ENCODE measurements at places on chromosomes 2 and 18.

- no peak for DNase-seq
Measured at GRCh38 chr2:32732120-32732519, 104.3 kb downstream of the TTC27 start.

- DNase-seq, result no peak
Measured at GRCh38 chr2:98908931-98909316, 27.1 kb downstream of the CRACDL start.

- no peak for DNase-seq
Measured at GRCh38 chr2:150295544-150295943, 191.9 kb downstream of the RND3 start.

DNA sequence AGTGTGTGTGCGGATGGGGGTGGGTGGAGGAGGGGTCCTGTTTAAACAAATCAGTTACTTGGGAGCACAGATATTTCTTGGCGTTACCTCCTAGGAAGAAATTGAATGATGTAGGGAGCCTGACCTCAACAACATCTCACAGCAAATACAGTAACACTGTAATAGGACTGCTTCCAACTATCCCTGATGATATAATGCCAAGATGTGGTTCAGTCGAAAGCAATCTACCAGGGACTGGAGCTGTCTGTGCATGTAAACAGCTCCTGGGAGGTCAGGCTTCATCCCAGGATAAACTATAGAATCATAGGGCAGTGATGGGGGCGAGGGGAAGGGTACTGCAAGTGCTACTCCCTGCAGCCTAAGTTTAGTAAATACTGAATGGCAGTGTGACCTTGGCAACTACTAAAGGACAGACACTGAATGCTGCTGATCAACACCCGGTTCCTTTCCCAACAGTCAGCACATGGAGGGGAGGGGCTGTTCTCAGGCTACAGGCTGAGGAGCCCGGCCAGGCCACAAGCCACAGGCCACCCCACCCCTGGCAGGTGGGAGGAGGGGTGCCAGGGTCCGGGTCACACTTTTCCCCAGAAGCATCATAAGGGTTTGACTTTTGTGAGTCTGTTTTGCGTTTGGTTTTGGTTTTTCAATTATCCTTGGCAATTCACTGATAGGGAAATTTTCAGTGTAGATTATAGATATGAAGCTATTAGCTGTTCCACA lies 85.3 kb upstream of the ZNF397 start:
- DNase-seq, result no peak

DNA sequence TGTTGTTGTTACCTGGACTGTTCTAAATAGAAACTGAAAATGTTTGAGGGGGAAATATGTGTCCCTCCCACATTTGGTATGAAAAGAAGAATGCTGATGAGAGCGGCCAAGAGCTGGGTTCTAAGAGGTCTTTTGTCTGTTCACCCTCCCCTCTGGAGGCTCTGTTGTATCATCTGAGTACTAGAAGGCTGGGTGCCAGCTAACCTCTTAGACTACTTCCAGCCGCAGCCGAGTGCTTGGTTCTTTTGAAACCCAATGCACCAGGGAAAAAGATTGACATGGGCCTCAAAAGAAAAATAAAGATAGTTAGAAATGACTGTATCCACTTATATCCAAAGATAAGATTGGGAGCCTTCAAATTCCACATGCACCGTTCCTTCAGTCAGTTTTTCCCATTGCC lies 255.9 kb downstream of the TXNL1 start:
- DNase-seq, result no peak

GRCh38 chr2:16189029-16189835 lies 248.9 kb downstream of the MYCN start:
- no peak for DNase-seq

DNA sequence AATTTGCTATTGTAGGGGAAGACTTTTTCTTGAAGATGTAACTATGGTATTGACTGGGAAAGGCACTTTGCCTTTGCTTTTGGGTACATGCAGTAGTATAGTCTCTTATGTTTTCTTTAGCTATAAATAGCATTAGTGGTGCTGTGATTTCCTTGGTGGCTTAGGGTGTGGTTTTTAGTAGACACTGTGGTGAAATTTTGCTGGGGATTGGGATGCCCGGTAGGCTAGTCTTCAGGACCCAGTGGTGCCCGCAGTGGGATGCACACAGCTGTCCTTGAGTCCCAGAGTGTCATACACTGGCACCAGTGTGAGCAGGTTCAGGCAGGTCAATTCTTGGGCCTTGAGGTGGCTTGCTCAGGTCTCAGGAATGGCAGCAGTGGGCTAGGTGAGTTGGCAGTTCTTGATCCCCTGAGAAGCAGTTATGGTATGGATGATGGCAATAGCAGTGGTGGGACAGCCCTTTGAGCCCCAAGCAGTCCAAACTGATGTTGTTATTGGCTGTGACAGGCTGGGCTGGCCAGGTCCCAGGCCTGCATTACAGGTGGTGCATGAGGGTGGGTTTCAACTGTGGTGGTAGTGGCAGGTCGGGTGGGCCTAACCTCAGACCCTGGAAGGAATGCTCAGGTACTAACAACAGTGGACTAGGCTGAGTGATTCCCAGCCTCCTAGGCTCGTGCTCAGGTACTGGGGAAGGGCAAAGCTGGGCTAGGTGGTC lies 124.3 kb downstream of the XRCC5 start:
- no peak for DNase-seq

DNA sequence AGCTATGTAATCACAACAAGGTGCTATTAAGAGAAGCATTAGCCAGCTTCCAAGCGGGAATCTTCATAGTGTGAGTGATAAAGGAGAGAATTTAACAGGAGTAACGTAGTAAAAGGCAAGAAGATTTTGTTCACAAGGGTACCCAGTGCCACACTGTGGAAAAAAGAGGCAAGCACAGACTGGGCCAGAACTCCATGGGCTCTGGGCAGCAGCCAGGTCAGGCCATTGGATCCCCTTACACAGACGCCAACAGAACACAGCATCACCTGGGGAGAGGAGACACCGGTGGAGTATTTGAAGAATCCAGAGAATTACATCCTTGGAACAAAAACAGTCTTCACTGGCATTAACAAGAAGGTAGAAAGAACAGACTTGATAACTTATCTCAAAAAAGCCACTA lies 21.2 kb downstream of the AMER3 start:
- DNase-seq, result no peak

DNA sequence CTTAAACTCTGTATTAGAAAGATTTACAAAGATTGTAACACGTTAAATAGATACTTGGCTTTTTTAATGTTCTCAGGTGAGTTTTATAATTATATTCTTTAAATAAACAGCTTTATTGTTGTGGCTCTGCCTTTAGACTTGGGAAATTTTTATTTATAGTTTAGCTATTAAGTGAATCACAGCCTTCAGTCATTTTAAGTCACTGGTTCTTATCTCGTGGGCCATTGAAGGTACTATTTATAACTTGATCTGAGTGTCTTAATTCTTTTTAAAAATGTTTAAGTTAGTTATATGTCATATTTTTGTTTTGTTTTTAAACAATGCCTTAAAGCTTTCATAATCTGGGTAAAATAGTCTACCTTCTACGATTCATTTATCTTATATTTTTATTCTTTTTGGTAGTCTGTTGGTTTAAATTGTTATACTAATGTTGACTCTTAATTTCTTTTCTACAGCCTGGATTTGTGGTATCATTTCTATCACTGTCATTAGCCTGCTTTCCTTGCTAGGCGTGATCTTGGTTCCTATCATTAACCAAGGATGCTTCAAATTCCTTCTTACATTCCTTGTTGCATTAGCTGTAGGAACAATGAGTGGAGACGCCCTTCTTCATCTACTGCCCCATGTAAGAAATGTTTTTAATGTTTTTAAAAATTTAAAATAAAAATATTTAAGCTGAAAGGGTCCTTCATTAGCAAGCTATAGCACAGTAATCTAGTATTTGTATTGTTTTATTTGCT lies 49.3 kb downstream of the SLC39A10 start:
- no peak for DNase-seq

- no peak for DNase-seq
Measured at GRCh38 chr2:126862730-126863129, 36.0 kb upstream of the TEX51 start.

DNA sequence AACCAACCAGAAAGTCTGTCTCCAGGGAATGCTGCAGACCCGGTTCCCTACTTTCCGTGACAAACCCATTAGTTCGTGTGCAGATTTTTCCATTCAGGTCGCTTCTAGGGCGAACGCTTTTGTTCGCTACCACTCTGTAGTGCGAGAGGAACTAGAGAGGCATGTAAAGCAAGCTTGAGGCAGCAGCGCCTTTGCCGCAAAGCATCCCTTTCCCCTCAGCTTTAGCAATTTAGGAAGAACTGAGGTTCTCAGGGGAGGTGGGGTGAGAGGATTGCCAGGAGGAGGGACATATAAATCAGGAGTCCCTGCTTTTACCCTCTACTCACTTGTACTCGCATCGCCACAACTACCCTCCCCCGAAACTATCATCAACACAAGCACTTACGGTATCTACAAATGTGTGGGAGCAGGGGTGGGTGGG lies 748 bp upstream of the ZNF804A start:
- DNase-seq, result peak; percentile 21

GRCh38 chr18:46402396-46402795 lies 254.6 kb downstream of the LOXHD1 start:
- no peak for DNase-seq

DNA sequence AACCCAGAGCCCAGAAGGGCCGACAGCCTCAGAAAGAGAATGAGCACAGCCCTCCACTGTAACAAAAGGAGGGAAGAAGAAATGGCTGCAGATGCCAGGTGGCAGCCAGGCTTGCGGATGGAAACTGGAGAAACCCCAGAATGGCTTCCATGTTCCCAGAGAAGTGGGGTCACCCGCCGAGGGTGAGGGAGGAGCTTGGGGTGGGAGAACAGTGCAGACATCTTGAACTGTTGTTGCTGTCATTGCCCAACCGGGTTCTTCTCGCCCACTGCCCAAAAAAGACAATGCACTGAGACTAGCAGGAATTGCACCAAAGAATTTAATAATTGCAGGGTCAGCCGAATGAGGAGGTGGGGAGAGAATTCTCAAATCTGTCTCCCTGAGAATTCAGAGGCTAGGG lies 223.2 kb upstream of the RAB6C start:
- DNase-seq, result no peak

DNA sequence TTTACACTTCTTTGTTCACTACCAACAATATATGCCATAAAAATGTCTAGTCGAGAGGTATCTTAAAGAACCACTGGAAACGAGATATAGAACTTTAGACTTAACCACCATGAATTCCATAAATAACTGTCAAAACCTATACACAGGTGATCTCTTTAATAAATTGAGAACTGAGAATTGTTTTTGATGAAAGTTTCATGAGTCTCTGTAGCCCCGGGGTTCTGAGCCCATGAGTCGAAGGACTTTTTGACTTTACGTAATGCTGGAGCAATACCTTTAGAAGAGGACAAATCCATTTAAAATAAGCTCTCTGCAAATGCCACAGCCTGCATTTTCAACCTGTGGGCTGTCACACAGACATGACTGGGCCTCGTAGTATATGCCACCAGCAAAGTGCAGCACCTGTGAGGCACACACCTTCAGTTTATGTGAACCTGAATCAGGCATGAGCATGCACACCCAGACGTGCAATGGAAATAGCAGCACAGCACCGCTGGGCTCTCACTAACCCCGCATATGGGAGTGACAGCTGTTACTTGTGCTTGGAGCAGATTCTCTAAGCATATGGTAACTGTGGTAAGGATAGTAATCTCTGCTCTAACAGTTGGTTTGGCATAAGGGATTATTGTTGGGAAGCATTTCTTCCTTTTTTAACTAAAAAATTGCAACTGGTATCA lies 383.2 kb downstream of the SOCS6 start:
- DNase-seq, result no peak

DNA sequence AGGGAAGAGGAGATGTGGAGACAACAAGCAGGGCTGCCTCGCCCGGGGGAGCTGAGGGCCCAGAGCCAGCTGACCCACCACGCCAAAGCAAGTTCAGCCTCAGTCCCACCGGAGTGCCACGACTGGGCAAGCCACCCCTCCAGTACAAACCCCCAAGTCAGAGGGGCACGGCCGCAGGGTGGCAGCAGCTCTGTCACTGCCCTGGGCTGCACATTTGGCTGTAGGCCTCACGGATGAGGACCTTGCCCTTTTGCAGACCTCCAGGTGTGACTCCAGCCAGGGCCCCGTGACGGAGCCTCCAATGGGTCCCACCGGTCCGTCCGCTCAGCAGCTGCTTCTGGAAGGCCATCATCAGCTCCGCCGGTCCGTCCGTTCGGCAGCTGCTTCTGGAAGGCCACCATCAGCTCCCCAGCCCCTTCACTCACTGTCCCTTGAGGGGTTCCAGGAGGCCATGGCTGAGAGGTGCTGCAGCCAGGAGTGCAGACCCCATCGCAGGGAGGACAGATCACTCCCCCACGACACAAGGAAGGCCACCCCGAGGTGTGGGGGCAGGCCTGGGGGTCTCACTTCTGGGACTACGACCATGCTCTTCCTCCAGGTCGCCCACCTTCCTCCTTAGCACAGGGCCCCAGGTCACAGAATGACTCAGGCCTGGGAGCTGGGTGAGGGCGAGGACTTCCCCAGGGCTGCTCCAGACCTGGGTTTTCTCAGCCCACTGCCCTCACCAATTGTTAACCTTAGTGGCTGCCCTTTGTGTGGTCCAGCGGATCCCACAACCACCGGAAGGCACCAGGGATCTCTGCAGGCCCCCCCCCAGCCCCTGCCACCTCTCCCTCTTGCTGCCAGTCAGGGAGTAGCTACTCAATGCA lies 24.6 kb upstream of the STK25 start:
- DNase-seq, result no peak

GRCh38 chr18:67634631-67635338 lies 118.3 kb upstream of the DSEL start:
- DNase-seq, result no peak

GRCh38 chr2:148553332-148553887 lies 91.1 kb upstream of the EPC2 start:
- DNase-seq, result no peak

- DNase-seq, result peak; percentile 31
Measured at GRCh38 chr2:85259101-85259590, 68.6 kb downstream of the TGOLN2 start.

- DNase-seq, result no peak
Measured at GRCh38 chr18:60122339-60122738, 222.5 kb downstream of the PMAIP1 start.

- no peak for DNase-seq
Measured at GRCh38 chr2:233089851-233090250, 29.7 kb downstream of the INPP5D start.

- no peak for DNase-seq
Measured at GRCh38 chr2:55721596-55722215, 28.1 kb upstream of the PNPT1 start.

GRCh38 chr2:216402751-216403150 lies 9.5 kb upstream of the SMARCAL1 start:
- no peak for DNase-seq

GRCh38 chr2:139177041-139177440 lies 396.9 kb upstream of the NXPH2 start:
- DNase-seq, result no peak

GRCh38 chr2:188726626-188727247 lies 247.4 kb upstream of the COL3A1 start:
- no peak for DNase-seq

- DNase-seq, result no peak
Measured at GRCh38 chr2:54371460-54372065, 84.6 kb upstream of the SPTBN1 start.

DNA sequence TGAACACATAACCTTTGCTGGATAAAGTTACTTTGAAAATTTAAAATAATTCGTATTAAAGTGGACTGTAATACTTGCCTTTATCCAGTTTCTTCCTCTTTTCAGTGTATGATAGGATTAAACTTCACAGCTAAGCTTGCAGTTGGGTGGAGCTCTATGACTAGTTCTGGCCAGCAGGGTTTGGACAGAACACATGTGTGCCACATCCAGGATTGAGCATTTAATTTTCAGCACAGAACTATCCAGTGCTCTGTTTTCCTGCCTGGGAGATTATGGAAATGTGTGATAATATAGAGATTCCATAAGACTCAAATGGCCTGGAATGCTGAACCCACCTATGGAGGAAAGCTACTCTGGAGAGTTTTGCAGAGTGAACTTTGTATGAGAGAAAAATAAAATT lies 200.2 kb downstream of the OSR1 start:
- no peak for DNase-seq

All from nephron progenitor cell (in vitro differentiated cells).